Pulmonary artery endothelial cell (primary cell): ENCODE measurements at places on chromosomes 12 and 14. TPM values are rescaled to one million over a fixed set of nuclear protein-coding genes. Genes with fewer than 3 reads are reported as not detected.

Gene KRT2
- not detected in 2 replicates for total RNA-seq

Gene ITGA5
- total RNA-seq = 848 and 1,153 TPM in 2 replicates

Gene TRHDE
- total RNA-seq = not detected in 2 replicates

Gene TMEM63C
- total RNA-seq = not detected in 2 replicates

Gene PTPRQ
- total RNA-seq = not detected in 2 replicates
